ENCODE measurements at places on chromosomes 2 and 18. TPM values are rescaled to one million over a fixed set of nuclear protein-coding genes. Genes with fewer than 3 reads are reported as not detected.

Gene NCOA1
- total RNA-seq = 21.3 TPM

Gene ABCB11
- not detected for total RNA-seq

Gene ARHGEF33
- 0.49 TPM for total RNA-seq

Gene NT5DC4
- not detected for total RNA-seq

Gene PLEK
- total RNA-seq = 0.34 TPM

Gene STRADB
- total RNA-seq = 18.2 TPM

Gene TACR1
- 0.53 TPM for total RNA-seq
